ENCODE measurements at places on chromosomes 5 and 9.

- no peak for DNase-seq
Observed at GRCh38 chr9:71663216-71663615, 105.1 kb downstream of the CEMIP2 start.

- no peak for DNase-seq
Observed at GRCh38 chr5:163964671-163965070, 459.3 kb downstream of the MAT2B start.

DNA sequence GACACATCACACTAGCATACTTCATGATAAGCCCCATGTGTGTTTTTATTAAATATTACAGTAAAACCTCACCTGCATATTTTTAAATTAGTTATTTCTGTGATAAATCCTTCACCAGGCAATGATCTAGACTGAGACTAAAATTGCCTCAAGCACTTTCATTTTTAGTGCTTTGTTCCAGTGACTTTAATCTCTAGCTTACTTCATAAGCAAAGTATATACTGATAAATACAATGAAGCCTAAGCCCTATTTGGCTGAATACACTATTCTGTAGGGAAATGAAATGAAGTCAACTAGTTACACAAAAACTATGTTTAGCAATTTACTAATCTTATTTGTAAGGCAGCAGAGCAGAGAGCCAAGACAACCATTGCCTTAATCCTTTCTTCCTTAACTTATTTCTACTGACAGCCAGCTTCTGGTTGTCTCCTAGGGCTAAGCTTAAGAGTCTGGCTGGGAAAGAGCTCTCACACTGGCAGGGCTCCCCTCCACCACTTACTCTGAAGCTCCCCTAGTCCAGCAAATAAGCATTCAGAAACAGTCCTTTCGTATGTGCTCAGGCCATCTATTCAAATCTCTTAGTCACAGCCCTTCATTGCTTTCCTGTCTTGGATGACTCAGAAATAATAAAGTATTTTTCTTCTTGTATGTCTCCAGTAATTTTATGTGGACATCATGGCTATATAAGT, 31.4 kb upstream of the MTAP start:
- DNase-seq, result no peak

GRCh38 chr5:113202287-113202686, 225.7 kb downstream of the DCP2 start:
- DNase-seq, result no peak

GRCh38 chr9:104805441-104805840, 41.5 kb downstream of the NIPSNAP3B start:
- no peak for DNase-seq

- DNase-seq, result no peak
Observed at GRCh38 chr9:100350188-100350587, 2.6 kb downstream of the TEX10 start.

DNA sequence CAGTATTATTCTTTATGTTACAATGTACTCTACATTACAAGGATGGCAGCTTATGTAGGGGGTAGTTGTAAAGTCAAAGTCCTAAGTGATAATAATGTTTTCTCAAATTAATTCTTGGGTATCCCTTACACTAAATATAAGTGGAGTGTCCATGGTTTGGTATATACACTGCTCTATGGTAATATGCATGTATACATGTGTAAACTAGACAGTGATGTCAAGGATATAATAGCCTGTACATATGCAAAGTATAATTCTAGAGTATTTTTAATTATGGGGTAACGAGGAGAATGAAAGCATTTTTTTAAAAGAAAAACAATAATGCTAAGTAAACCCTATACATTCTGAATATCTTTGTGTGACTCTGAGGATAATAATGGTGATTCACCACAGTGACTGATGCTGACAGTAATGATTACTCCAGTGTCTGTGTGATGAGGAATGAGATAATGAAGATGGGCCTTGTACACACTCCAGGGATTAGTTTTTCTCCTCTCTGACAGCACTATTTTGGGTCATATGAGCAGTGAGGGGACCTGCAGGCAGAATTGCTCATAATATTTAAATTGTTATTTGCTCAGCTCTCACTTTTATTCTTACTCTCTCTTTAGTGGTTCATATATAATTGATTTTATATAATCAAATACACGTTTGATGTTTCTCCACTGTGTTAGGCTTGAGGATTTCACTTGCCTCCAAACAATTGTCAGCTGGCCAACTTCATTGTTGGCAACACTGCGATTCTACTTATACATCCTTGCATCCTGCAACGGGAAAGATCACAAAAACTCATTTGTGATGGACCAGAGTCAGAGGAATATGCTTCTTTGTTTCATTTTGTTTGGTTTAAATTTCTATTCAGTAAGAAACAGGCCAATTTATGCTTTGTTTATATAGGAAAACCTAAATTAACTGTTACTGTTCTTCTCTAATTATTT, 88.2 kb downstream of the NREP start:
- DNase-seq, result no peak

- no peak for DNase-seq
Observed at GRCh38 chr5:6820851-6821479, 107.7 kb downstream of the TENT4A start.

DNA sequence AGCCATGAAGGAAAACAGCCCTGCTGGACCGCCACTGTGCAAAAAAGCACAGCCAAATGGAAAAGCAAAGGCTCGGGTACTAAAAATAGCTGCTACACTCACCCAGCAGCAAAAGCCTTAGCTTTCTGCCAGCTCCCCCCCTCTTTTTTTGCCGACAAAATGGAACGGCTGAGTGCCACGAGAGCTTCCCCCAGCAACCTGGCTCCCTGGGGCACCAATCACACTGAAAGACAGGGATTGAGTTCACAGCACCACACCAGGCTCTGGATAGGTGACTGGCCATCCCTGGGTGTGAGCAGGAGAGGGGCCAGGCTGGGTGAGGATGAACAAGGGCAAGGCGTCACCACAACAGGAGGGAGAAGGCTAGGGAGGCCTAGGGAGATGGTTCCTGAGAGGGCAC, 66.7 kb downstream of the SIL1 start:
- no peak for DNase-seq

GRCh38 chr9:93259490-93260262, 75.7 kb downstream of the WNK2 start:
- DNase-seq, result no peak

GRCh38 chr5:144183254-144183889, 12.7 kb downstream of the KCTD16 start:
- no peak for DNase-seq

- no peak for DNase-seq
Observed at GRCh38 chr5:7629561-7629960, 221.4 kb downstream of the CFAP90 start.

DNA sequence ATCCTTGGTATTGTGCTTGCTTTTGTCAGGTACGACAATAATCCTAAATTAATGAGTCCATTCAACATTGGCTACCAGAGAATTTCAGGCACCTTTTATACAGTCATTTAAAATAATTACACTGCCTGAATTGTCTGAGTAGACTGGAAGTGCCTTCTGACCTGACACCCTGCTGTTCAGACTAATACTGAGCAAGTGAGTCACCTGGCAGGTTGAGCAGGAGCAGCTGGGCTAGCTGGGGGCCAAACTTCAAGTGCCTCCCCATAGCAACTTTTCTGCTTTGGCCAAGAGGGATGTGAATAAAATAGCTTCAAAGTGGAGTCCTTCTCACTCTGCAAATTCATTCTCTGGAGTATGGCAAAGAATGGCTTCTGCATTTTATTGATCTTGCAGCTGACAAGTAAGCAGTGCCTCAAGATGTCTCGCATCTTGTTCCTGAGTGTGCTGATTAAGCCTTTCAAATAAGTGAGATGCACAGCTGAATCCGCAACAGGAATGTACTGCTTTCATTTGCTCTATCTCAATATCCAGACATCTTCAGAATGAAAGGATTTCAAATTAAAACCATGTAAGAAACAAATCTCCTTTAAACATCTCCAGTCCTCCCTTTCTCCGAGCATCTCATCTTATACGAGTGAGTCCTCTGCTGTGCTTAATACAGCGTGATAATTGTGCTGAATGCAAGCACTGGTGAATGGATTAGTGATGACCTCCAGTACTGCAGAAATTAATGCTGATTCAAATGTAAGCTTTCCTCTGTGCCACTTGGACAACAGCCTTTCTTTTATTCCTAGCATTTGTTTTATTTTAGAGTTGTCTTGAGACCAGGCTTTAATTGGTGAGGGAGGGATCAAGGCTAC, 271.2 kb downstream of the EDIL3 start:
- no peak for DNase-seq

GRCh38 chr9:95463148-95464060, 53.4 kb downstream of the PTCH1 start:
- no peak for DNase-seq

GRCh38 chr9:98075332-98075805, 18.8 kb downstream of the NANS start:
- no peak for DNase-seq

- DNase-seq, result no peak
Observed at GRCh38 chr5:176626876-176627236, 3.5 kb downstream of the SNCB start.

DNA sequence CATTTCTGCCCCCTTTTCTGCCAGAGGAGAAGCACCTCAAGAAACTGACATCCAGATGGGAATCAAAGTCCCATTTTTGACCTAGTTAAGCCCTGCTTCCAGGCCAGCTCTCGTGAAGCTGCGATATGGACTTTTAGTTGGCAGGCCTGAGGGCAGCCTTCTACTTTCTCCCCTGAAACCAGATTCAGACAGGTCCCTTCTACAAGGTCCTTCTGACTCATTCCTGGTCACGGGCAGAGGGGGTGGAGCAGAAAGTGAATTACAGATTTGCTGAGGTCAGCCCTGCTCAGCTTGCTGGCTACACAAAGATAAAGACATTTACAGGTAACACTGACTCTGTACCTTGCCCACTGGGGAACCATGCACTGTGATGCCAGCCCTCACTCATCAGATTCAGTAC, 52.8 kb upstream of the TUT7 start:
- no peak for DNase-seq

- DNase-seq, result no peak
Observed at GRCh38 chr5:117955831-117956230, 1032.5 kb downstream of the DTWD2 start.

DNA sequence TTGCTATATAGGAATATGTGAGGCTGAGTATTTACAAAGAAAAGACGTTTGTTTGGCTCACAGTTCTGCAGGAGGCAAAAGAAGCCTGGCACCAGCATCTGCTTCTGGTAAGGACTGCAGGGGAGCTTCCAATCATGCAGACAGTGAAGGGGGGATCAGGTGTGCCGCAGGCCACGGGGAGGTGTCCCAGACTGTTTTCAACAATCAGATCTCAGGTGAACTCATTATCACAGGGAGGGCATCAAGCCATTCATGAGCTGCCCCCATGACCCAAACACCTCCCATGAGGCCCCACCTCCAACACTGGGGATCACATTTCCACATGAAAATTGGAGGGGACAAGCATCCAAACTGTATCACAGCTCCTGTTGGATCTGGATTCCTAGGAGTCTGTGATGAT, 30.4 kb upstream of the TRIM14 start:
- DNase-seq, result no peak

GRCh38 chr5:109721741-109722140, 32.0 kb downstream of the MAN2A1 start:
- DNase-seq, result no peak

- no peak for DNase-seq
Observed at GRCh38 chr5:94870511-94871183, 252.2 kb downstream of the SLF1 start.

DNA sequence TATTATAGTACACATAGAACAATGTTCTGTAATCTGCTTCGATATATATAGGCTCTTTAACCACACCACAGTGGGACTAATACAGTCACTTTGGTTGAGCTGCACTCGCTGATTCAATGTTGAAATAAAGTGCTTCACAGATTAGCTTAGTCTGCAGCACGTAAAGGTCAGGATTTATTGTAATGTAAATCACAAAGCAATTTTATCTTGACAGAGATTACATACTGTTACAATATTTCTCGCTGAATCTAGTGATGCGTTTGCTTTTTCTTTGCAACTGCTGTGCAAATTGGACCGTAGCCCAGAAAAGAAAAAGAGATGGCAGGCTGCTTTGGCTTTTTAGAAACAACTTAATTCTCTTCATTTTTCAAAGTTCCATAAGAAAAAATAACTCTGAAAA, 52.9 kb downstream of the CETN3 start:
- no peak for DNase-seq

DNA sequence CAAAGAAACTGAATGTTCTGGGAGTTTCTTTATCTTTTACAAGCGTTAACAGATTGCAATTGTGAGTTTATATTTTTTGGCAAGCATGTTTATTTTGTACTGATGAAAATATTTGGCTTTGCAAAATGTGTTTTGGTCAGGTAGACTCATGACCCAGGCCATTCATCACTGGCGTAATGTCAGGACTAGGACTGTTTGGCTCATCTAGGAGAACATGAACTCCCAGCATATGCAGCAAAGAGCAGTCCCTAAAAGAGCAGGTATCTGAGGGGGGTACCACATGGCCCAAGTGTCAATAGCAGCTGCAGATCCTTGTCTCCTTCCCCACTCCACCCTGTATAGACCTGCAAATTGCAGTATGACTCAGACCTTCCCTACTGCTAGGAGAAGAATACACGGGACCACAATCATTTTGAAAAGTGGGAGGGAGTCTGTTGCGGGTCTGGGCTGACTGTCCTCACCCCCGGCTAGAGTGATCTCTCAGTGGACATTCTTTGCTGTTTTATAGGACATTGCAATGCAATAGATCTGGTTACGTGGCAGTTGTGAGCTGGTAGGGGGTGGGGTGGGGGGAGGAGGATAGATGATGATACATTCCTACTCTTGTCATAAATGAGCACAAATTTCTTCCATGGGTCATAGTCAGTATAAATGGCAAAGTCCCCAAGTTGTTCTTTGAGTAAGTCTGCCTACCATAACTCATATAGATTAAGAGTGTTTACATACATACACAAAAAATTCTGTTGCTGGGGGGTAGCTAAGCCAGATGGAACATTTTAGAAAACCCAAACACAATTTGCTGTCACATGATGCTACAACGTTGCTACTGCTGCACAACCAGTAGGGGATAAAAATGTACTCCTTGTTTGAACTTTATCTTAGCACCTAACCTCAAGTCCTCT, 20.8 kb upstream of the SNCAIP start:
- no peak for DNase-seq

DNA sequence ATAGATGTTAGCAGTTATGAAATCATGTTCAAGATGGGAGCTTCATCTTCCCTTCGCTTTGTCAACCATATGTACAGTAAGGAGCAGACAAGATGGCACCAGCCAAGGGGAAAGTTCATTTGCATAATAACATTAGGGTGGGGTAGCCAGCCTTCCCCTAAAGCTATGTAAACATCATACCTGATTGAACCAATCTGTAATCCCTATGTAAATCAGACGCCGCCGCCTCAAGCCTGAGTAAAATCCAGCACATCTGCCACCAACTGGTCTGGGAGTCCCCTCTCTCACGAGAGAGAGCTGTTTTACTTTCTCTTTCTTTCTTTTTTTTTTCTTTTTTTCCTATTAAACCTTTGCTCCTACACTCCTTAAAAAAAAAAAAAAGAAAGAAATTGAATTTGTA, 30.8 kb upstream of the REEP2 start:
- DNase-seq, result no peak

- DNase-seq, result peak; percentile 35
Observed at GRCh38 chr5:51383131-51384121, at the start of gene ISL1. TSS of gene ISL1 (plus strand) at chr5:51383448. CDS start at chr5:51383672, 224 bp downstream.

DNA sequence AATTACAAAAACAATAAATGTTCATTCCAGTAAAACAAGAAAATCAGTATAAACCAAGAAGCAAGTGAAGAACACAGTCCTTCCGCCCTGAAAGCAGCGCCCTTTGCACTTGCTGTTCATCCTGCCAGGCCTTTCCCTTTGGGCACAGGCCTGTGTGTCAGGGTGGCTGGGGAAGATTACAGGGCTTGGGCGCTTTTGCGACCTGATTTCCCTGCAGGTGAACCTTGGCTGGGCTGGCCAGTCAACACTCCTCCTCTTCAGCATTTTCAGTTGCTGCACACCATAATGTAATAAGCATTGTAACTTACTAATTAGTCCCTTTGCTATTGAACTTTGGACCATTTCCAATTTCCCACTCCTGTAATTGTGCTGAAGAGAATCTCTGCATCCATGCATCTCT, 38.6 kb upstream of the TDRD7 start:
- no peak for DNase-seq

Data from LNCaP clone FGC (cell line).